Activated naive CD8-positive, alpha-beta T cell treated with anti-CD3 and anti-CD28 coated beads for 36 hours (primary cell): ENCODE measurements at places on chromosomes 2 and 18. TPM values are rescaled to one million over a fixed set of nuclear protein-coding genes. Genes with fewer than 3 reads are reported as not detected.

The MRPS9 gene
- total RNA-seq, result 57.1 TPM

DNA sequence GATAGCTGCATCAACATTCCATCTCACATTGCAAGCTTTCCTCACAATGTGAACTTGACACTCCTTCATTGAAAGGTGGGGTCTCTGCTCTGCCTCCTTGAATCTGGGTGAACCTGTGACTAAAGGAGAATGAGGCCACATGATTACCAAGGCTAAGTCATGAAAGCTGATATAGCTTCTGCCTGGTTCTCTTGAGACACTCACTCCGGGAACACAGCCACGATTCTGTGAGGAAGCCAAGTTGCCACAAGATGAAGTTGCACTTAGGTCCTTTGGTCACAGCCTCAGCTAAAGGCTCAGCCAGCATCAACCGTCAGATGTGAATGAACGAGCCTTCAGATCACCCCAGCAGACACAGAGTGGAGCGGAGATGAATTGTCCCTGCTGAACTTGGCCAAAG lies 94.7 kb upstream of the FAM136A start:
- no peaks in the 10 kb centered on the region for H3K36me3 ChIP-seq
- no peak overlapping the region for H3K27ac ChIP-seq
- no peak overlapping the region for H3K4me3 ChIP-seq
- no peaks in the 10 kb centered on the region for H3K4me1 ChIP-seq
- peaks cover 7% of the 10 kb centered on the region for H3K27me3 ChIP-seq

- no peaks in the 10 kb centered on the region for H3K4me1 ChIP-seq
- no peaks in the 10 kb centered on the region for H3K36me3 ChIP-seq
- no peak overlapping the region for H3K4me3 ChIP-seq
- peaks cover 3% of the 10 kb centered on the region for H3K27me3 ChIP-seq
- no peak for DNase-seq
These were observed 283.1 kb upstream of the CHAC2 start for GRCh38 chr2:53484531-53484930.

- DNase-seq, result peak; percentile 92
- no peaks in the 10 kb centered on the region for H3K27me3 ChIP-seq
- peak overlapping the region; percentile 76 for H3K4me3 ChIP-seq
- peak overlapping the region; percentile 64 for H3K27ac ChIP-seq
These were observed 44.7 kb downstream of the MRPS5 start for GRCh38 chr2:95076705-95077529.

DNA sequence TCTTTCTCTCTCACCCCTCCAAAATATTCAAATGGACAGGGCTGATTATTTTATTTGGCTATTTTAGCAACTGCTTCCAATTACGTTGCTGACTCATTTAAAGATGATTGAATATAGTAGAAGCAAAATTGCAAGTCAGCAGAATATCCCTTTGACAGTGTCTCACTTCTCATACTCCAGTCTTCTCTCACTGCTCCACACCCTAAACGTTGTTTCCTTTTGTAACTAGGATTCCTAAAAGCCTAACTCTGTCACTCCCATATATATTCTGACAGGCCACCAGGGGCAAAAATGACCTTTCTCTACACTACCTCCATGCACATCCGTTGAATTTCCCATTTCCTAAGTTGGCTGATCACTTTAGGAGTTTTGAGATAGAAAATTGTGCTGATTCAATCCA lies 351.1 kb downstream of the RND3 start:
- no peaks in the 10 kb centered on the region for H3K36me3 ChIP-seq
- H3K27me3 ChIP-seq, result no peaks in the 10 kb centered on the region
- H3K4me3 ChIP-seq, result no peak overlapping the region
- H3K27ac ChIP-seq, result no peak overlapping the region

- no peak for DNase-seq
- H3K4me1 ChIP-seq, result no peaks in the 10 kb centered on the region
- no peak overlapping the region for H3K27ac ChIP-seq
- H3K27me3 ChIP-seq, result no peaks in the 10 kb centered on the region
- H3K4me3 ChIP-seq, result no peak overlapping the region
These were observed 313.2 kb upstream of the ETAA1 start for GRCh38 chr2:67083951-67084350.

DNA sequence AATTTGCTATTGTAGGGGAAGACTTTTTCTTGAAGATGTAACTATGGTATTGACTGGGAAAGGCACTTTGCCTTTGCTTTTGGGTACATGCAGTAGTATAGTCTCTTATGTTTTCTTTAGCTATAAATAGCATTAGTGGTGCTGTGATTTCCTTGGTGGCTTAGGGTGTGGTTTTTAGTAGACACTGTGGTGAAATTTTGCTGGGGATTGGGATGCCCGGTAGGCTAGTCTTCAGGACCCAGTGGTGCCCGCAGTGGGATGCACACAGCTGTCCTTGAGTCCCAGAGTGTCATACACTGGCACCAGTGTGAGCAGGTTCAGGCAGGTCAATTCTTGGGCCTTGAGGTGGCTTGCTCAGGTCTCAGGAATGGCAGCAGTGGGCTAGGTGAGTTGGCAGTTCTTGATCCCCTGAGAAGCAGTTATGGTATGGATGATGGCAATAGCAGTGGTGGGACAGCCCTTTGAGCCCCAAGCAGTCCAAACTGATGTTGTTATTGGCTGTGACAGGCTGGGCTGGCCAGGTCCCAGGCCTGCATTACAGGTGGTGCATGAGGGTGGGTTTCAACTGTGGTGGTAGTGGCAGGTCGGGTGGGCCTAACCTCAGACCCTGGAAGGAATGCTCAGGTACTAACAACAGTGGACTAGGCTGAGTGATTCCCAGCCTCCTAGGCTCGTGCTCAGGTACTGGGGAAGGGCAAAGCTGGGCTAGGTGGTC lies 124.3 kb downstream of the XRCC5 start:
- no peaks in the 10 kb centered on the region for H3K27me3 ChIP-seq
- no peaks in the 10 kb centered on the region for H3K4me1 ChIP-seq
- no peak overlapping the region for H3K27ac ChIP-seq
- H3K4me3 ChIP-seq, result no peak overlapping the region
- peaks cover 24% of the 10 kb centered on the region for H3K36me3 ChIP-seq
- no peak for DNase-seq
